Adrenal gland (tissue), 19 donors: ENCODE measurements at places on chromosomes 1 and 21. TPM values are rescaled to one million over a fixed set of nuclear protein-coding genes. Genes with fewer than 3 reads are reported as not detected.

S100B gene
- 10.7 TPM for total RNA-seq

- DNase-seq = peak; percentile 54
- peaks cover 8% of the 10 kb centered on the region for H3K4me1 ChIP-seq
- no peak overlapping the region for H3K4me3 ChIP-seq
- no peaks in the 10 kb centered on the region for H3K27me3 ChIP-seq
- H3K27ac ChIP-seq = no peak overlapping the region
Measured at GRCh38 chr21:45551316-45551715, 9.1 kb upstream of the SLC19A1 start.

- H3K27me3 ChIP-seq = no peaks in the 10 kb centered on the region
- no peaks in the 10 kb centered on the region for H3K36me3 ChIP-seq
- no peak overlapping the region for H3K27ac ChIP-seq
- H3K4me1 ChIP-seq = no peaks in the 10 kb centered on the region
- H3K4me3 ChIP-seq = no peak overlapping the region
Measured at GRCh38 chr21:38802050-38803026, 3.4 kb upstream of the ETS2 start.

KRTAP19-3 gene
- not detected for total RNA-seq

DNA sequence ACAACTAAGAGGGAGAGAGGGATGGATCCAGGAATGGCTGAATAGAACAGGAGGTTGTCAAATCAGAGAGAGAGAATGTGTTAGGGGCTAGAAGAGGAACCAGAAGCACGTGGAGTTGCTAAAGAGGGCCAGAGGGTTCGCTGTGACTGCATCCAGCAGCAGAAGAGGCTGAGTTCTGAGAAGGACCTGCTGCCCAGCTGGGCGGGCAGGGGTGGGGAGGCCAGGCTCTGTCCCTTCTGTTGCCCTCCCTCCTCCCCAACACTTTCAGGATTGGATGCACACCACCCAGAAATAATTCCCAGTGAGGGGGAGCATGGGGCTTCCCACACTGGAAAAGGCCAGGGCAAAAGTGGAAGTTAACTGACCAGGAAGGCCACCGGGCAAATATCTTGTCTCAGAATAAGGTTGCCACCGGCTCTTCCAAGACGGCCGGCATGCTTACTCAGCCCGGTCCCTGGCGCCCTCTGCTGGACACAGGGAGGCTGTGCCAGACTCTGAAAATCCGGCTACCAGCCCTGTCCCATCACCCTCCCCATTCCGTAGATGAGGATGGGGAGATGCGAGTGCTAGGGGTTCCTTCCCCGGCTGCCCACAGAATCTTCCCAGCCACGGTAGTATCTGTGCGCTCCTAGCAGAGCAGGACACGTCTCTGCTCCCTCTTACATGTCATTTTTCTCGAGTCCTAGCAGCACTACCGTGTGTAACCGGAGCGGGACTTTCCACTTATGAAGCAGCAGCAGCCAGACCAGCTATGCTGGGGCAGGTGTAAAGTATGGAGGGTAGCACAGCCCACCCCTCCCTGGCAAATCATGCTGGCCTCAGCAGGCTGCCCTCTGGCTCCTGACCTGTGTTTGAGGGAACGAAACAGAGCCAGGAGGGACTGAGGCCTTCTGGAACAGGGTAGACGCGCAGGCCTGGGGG lies 46.8 kb upstream of the A3GALT2 start:
- no peaks in the 10 kb centered on the region for H3K36me3 ChIP-seq
- peak; percentile 88 for DNase-seq
- H3K4me3 ChIP-seq = no peak overlapping the region
- no peaks in the 10 kb centered on the region for H3K27me3 ChIP-seq
- peaks cover 3% of the 10 kb centered on the region for H3K4me1 ChIP-seq

- H3K27me3 ChIP-seq = no peaks in the 10 kb centered on the region
- DNase-seq = no peak
- H3K36me3 ChIP-seq = no peaks in the 10 kb centered on the region
- H3K4me3 ChIP-seq = peak overlapping the region; percentile 91
Measured at GRCh38 chr21:45403825-45404729, 888 bp upstream of the COL18A1 start.

SPRR1B gene
- total RNA-seq = not detected

- DNase-seq = no peak
- no peak overlapping the region for H3K4me3 ChIP-seq
- H3K27me3 ChIP-seq = no peaks in the 10 kb centered on the region
- no peaks in the 10 kb centered on the region for H3K4me1 ChIP-seq
Measured at GRCh38 chr1:205661429-205662134, 18.7 kb downstream of the SLC45A3 start.

GRCh38 chr1:228735871-228736586 lies 750 bp downstream of the RHOU start:
- no peaks in the 10 kb centered on the region for H3K27me3 ChIP-seq
- peak overlapping the region; percentile 84 for H3K4me3 ChIP-seq
- H3K36me3 ChIP-seq = no peaks in the 10 kb centered on the region
- H3K27ac ChIP-seq = no peak overlapping the region
- peaks cover 9% of the 10 kb centered on the region for H3K4me1 ChIP-seq

- H3K36me3 ChIP-seq = no peaks in the 10 kb centered on the region
- no peaks in the 10 kb centered on the region for H3K4me1 ChIP-seq
- no peak overlapping the region for H3K4me3 ChIP-seq
- H3K27ac ChIP-seq = no peak overlapping the region
- H3K27me3 ChIP-seq = no peaks in the 10 kb centered on the region
- no peak for DNase-seq
Measured at GRCh38 chr1:65339866-65340468, 30.6 kb downstream of the DNAJC6 start.

DNA sequence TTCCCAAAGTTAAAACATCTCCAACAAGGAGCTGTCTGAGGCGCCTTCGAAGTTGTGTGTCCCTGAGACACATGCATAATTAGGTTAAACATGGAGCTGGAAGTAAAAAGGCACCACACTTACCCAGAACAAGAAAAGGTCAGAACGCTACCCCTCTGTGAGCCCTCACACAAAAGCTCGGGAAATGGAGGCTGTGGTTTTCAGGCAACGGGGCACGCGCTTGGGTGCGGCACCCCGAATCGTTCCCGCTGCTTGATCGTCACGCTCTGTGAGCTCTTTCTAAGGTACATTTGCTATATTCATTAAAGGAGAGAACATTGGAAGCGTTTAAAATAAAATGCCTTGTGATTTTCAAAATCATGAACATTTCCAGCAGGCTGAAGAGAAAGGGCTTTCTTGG lies 12.5 kb downstream of the CAPN8 start:
- H3K4me1 ChIP-seq = no peaks in the 10 kb centered on the region
- H3K27ac ChIP-seq = no peak overlapping the region
- H3K4me3 ChIP-seq = no peak overlapping the region
- H3K27me3 ChIP-seq = no peaks in the 10 kb centered on the region
- H3K36me3 ChIP-seq = no peaks in the 10 kb centered on the region

HES3 gene
- total RNA-seq = not detected

GRCh38 chr1:67264899-67265298 lies 42.8 kb upstream of the IL12RB2 start:
- no peak for DNase-seq
- no peaks in the 10 kb centered on the region for H3K27me3 ChIP-seq
- H3K4me1 ChIP-seq = peaks cover 2% of the 10 kb centered on the region
- H3K4me3 ChIP-seq = no peak overlapping the region
- H3K27ac ChIP-seq = no peak overlapping the region
- no peaks in the 10 kb centered on the region for H3K36me3 ChIP-seq

DNA sequence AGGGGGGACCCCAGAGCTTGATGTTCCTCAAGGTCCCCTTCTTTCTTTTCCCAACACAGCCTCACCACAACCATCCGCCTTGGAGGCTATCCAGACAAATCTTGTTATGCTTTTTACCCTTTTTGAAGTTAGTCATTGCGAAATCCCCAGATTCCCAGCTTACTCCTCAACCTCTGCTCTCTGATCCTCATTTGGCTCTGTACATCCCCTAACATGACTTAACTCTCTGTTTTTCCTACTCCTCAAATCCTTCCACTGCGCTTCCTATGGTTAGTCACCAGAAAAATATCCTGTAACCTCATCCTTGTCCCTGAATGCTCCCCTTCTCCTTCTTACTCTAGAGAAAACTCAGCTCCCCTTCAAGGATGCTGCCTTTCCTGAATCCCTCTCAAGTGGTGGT lies 189.1 kb upstream of the POU3F1 start:
- no peaks in the 10 kb centered on the region for H3K36me3 ChIP-seq
- H3K27ac ChIP-seq = no peak overlapping the region
- H3K4me3 ChIP-seq = no peak overlapping the region
- DNase-seq = no peak

PIK3C2B gene
- 10.4 TPM for total RNA-seq
